Right forelimb (tissue), 1 donor: ENCODE measurements at places on chromosomes 2 and 18.
A peak's percentile ranks its signal among the peaks of the same experiment; 100 is the strongest.

DNA sequence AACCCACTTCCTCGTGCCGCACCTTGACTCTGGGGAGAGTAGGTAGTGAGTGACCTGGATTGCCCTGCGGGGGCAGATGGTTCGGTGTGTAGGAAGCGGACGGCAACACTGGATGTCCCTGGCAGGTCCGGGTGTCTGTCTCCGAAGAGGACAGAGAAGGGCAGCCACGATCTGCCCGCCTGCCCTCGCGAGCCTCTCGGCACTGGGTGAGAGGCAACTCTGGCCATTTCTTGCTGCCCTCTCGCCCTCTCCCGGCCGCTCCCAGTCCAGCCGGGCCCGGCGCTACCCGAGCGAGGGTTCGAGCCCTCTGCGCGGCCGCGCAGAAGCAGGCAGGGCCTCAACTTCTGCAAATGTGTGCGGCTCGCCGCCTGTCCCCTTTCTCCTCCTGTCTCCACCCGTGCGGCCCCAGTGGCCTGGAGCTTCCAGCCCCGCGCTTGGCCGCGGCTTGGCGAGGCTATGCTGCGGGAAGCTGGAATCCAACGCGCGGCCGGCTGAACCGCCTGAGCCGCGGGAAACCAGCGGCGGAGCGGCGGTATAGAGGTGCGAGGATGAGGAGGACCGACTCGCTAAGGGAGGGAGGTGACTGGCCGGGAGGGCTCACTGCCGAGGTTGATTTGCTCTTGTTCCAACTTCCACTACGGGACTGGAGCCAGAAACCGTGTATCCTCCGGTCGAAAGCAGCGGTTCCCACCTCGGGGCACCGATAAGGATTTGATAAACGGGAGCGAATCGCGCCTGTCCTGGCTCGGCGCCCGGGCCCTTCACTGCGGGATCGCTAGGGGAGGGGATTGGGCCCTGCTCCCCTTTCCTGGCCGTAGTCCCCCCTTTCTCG, 1.5 kb downstream of the EPAS1 start:
- DNase-seq = peak; percentile 55

GRCh38 chr2:150404147-150404546, 83.3 kb downstream of the RND3 start:
- DNase-seq = no peak

DNA sequence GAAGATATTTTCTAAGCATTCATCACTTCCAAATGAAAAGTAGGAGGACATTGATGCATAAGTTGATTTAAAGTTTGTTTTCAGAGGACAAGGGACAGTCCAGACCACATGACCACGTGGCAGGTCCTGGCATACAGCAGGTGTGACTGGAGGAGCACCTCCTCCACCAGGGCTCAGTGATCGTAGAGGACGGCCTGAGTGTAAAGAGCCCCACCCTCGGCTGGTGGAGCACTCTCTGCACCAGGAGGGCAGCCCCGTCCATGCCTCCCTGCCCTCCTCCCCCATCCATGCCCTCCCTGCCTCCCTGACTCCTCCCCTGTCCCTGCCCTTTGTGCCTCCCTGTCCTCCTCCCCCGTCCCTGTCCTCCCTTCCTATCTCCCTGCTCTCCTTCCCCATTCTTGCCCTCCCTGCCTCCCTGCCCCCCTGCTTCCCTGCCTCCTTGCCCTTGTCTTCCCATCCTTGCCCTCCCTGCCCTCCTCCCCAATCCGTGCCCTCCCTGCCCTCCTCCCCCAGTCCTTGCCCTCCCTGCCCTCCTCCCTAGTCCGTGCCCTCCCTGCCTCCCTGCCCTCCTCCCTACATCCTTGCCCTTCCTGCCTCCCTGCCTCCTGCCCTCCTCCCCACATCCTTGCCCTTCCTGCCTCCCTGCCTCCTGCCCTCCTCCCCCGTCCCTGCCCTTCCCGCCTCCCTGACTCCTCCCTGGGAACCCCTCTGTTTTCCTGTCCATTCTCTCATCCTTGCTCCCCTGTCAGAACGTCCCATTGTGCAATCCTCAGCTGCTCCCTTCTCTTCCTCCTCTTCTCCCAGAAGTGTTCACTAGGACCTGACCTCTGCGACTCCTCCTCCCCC, 47.9 kb downstream of the ANKMY1 start:
- no peak for DNase-seq

- no peak for DNase-seq
Observed at GRCh38 chr2:241637795-241638660, 535 bp downstream of the ATG4B start.

GRCh38 chr2:240326246-240326645, 109.2 kb upstream of the GPC1 start:
- no peak for DNase-seq

GRCh38 chr2:150677551-150677950, 190.1 kb upstream of the RND3 start:
- DNase-seq = no peak

DNA sequence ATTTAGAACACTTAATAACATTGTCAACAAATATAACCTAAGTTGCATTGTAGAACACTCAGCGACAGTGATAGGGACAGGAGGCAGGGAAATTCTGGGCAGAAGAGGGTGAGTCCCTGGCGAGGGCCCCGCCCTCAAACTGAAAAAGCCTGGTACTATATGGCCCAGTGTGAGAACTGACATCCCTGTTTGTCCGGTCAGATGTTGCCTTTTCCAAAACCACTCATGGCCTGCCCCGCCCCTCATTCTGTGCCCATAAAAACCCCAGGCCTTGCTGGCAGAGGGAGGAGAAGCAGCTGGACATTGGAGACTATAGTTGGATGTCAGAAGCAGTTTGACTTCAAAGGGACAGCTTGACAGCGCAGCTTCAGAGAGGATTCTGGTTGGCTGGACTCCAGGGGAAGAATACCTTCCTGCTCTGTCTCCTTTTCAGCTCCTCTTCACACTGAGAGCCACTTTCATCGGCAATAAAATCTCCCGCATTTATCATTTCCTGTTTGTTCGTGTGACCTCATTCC, 47.0 kb downstream of the FAM117B start:
- no peak for DNase-seq

GRCh38 chr2:33275689-33276444, 200.6 kb upstream of the RASGRP3 start:
- no peak for DNase-seq

DNA sequence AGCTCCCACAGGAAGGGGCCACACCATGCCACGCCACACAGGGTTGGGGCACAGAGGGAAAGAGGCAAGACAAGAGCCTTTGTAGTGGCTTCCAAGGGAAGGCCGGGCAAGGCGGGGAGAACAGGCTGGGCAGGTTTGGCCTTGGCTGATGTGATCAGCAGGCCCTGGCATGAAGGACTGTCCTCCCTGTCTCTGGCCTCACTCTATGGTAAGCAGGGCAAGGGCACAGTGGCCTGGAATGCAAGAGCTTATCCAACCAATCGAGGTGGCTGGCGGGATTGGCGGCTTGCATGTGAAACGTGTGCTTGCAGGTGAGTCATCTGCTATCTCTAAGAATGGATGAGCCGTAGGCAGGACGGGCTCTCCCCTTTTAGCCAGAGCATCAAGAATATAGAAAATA, 6.4 kb upstream of the ATP9B start:
- DNase-seq = no peak

DNA sequence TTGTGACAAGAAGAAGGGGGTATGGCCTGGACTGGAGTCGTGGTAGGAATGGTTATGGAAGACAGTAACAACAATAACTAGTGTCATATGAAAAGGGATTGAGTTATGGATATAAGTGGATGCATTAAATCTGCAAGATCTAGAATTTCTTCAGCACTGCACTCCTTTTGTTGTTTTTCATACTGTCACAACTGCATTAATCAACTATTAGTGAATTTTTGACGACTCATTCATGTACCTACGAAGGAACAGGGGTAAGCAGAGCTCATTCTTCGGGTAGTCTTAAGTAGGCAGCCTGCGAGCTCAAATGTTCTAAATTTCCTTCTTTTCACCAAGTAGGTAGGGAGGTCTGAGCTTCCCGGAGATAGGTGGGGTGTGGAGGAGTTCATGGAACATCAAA, 109.7 kb upstream of the UPP2 start:
- no peak for DNase-seq

- DNase-seq = no peak
Observed at GRCh38 chr2:217142649-217143266, 282.9 kb upstream of the TNP1 start.

DNA sequence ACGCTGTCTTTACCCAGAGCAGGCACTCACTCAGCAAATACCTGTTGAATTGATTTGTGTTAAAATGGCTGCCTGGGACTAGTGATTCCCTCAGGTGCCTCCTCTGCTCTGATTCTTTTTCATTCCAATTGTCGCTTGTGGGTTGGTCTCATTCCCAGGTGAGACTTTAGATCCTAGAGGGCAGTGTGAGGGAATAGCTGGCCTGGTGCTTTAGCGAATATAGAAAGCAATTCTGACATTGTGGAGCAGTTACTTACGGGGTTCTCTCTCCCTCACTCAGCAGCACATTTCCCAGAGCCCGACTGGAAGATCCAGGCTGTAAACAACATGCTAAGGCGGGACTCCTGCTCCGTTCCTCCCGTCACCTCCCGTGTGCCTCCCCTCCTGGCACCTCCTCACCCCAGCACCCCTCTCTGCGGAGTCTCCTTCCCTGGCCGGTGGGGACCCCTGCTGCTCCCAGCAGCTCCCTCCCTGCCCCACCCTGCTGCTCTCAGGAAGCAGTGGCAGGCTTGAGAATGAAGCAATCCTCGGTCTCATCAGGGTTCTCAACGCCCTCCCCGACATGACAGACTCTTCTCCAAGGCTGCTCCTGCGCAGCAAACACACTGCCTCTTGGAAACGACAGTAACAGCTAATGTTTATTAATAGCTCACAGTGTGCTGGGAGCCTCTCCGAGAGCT, 26.9 kb downstream of the CELF4 start:
- DNase-seq = no peak

- DNase-seq = no peak
Observed at GRCh38 chr2:142100970-142101369, 29.8 kb downstream of the LRP1B start.

DNA sequence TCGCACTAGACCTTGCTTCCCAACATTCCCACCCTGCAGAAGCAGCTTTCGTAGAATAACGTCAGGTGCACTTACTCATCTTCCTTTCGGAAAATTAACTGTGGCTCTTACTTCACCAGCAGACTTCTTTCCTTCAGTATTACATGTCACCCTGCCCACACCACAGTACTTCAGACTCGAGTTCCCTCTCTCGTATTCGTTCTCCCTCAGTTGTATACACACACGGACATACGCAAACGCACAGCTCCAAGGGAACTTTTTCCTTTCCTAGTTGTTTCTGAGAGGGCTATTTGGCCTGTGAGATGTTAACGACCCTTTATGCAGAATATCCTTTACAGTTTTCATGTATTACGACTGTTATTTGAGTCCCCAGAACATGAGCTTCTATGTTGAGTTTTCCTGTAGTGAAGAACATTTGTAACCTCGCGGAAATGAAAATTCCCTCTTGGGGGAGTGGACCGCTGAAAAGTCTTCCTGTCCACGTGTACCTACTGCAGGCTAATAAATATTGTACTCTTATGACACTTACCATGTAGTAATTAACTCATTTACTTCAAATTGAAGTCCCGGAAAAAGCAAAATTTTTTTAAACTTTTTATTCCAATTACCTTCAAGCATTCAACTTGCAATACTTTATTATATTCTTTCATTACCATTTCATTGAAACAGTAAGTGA, 908 bp downstream of the ERLEC1 start:
- DNase-seq = peak; percentile 46

GRCh38 chr2:33077844-33078243, 131.1 kb downstream of the LTBP1 start:
- DNase-seq = no peak

DNA sequence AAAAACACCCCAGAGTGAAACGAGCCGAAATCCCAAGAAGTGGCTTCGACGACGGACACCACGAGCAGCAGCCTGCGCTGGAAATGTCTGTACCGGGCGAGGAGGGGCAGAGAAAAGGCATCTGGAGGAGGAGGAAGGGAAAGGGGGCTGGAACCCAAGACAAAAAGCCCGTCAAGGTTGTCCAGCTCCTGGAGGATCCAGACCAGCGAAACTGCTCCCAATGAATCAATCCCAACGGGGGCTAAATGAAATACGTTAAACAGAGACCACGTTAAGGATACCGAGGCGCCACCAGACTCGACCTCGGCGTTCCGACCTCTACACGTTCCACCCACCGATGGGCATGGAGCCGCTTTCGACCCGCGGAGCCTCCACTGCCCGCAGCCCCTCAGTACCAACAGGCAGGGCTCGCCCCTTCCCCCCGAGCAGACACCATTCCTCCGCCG, 400 bp downstream of the CCDC88A start:
- no peak for DNase-seq

- DNase-seq = no peak
Observed at GRCh38 chr2:69299772-69300516, 87.1 kb downstream of the GFPT1 start.

DNA sequence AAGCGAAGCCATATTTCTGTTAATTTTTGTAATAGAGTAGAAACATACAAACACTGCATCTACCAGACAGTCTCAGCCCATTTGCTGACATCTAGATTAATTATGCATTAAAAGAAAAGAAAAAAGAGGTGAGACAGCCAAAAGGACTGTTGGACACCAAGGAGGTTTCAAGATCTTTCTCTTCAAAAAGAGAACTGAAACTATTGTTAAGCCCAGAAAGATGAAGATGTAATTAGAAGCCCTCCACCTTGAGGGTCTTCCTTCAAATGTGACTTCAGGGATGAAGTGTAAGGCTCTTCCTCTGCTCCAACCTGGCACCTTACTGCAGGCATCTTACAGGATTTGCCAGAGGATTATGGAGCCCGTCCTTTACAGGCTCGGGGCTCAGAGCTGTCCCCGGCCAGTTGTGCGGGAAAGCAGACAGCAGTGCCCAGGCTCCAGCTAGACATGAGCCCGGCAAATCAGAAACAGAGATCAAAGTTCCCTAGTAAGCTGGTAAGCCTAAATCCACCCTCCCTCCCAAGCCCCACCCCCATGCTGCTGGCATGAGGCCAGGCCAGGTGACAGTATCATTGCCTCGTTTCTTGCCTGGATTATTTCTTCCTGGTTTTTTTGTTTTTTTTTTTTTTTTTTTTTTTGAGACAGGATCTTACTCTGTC, 38.9 kb downstream of the ADI1 start:
- no peak for DNase-seq

DNA sequence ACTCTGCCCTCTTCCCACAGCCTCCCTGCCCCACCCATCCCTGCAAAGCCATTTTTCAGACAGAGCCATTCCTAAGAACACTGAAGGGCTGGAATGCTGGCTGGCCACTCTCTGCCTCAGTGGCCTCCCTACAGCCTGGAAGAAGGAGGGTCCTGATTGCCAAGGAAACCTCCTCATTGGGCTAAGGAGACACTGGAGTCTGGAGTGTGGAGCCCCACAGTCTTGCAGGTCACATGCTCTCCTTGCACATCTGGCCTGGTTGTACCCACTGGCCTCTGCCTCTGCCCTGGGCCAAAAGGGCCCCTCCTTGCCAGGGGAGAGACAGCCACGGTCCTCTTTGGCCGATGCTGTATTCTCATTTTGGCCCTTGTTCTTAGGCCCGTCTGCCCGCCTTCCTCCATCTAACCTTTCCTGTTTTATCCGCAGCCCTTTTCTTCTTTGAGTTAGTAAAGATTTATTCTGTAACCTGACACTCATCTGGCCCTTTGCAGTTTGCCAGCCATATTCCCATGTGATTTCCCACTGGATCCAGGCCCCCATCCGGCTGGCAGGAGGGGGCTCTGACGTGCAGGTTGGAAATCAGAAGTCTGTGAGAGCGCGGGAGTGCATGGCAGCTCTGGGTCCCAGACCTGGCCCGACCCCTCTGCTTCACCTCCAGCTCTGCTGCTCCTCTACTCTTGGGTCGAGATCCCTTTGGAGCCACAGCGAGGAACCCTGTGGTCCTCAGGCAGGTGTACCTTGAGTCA, 11.0 kb upstream of the CATIP start:
- DNase-seq = peak; percentile 30
